ENCODE measurements at places on chromosomes 6 and 20. TPM values are rescaled to one million over a fixed set of nuclear protein-coding genes. Genes with fewer than 3 reads are reported as not detected.

Gene ZDHHC14
- 9.0 TPM for total RNA-seq

- no peak for DNase-seq
Measured at GRCh38 chr20:53530440-53530839, 63.2 kb downstream of the ZNF217 start.

- no peak for DNase-seq
Measured at GRCh38 chr6:72620871-72621290, 983 bp upstream of the KCNQ5 start.

- DNase-seq, result no peak
Measured at GRCh38 chr6:71364889-71365542, 76.4 kb downstream of the OGFRL1 start.

- no peak for DNase-seq
Measured at GRCh38 chr20:18394363-18394762, 72.5 kb downstream of the DZANK1 start.

- DNase-seq, result no peak
Measured at GRCh38 chr20:59744756-59745155, 140.4 kb downstream of the PHACTR3 start.

Gene KHDC1
- total RNA-seq, result 2.9 TPM

Gene GFRA4
- not detected for total RNA-seq

DNA sequence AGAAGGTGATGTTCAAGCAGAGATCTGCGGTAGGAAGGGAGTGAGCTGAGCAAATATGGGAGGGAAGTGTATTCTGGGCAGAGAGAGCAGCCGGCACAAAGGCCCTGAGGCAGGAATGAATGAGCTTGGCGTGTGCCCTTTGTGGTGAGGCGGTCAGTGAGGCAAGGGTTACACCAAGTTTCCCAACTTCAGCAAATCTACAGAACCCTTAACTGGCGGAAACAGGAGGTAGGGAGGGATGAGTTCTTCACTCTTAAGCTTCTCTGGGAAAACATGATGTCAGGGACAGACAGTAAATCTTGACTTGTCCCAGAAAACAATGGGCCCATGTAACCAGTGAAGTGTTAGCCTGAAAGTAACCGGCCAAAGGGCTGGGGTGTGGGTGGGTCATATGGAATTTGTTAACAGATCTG, 97.1 kb upstream of the PTPN1 start:
- DNase-seq, result no peak

GRCh38 chr6:31734247-31734820, 2.0 kb downstream of the CLIC1 start:
- DNase-seq, result peak; percentile 61

Gene STK35
- 9.8 TPM for total RNA-seq

DNA sequence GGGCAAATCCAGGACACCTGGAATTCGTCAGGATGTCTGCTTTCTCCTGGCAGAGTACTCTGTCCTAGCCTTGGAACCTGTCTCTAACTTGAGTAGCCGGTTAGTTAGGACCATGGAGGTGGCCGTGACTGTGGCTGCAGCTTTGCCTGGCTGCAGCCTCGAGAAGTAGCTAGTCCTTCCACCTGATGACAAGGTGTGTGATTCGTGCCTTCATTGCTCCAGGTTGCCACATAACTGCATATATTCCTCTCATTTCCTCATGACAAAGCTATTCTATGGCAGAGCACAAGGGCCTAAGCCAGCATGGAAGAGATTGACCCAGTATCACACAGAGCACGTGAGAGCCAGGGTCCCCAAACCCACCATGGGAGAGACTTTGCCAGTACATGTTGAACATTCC, 39.8 kb upstream of the KIF25 start:
- no peak for DNase-seq

Gene ID4
- 123 TPM for total RNA-seq

DNA sequence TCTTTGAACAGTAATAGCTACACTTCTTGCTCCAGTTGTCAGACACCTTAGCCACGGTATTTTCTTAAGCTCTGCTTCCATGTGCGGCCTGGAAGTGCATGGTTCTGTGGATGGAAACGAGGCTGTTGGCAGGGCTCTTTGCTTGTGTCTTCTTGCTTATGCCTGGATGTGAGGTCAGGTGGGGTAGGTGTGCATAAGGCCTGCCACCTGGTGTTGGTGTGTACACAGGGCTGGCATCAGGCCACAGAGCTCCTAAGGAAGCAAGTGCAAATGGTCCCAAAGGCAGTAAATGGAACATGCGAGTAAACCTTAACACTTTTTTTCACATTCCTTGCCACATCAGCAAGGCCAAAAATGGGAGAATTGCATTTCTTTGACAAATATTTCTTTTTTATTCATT, 158.1 kb upstream of the GMDS start:
- DNase-seq, result no peak

GRCh38 chr6:18491308-18492045, 104.3 kb downstream of the RNF144B start:
- no peak for DNase-seq

DNA sequence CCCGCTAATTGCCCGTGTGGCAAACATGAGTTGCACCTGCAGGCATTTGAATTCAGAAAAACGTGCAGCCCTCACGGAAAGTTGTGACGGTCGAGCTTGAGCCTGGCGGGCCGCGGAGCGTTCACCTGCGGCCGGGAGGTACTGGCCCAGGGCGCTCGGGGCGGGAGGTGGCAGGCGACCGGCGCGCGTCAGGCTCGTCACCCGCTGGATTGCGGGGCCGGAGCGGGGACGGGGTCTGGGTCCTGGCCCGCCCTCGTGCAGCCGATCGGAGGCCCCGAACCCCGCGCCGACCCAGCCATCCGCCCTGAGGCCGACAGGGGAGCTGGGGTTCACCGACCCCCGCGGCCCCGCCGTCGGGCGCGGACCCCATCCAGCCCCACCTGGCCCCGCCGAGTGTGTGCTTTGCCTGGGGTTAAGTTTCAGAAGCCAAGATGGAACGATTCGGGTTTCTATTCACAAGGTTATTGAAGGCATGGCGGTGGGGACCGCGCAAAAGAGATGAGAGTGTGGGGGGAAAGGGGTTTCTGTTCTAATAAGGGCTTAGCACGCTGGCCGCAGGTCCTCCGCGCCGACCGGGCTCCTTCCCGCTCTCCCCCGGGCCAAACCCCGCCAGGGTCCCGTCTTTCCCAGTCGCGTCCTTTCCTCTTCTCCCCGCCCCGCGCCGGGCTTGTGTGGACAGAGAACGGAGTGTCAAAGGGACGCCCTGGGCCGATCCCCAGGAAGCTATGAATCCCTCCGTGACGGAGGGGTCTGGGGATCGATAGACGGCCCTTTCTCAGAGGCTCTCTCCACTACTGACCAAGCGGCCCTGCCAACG, 1.6 kb upstream of the HEY2 start:
- DNase-seq, result peak; percentile 55

Gene MLN
- not detected for total RNA-seq

DNA sequence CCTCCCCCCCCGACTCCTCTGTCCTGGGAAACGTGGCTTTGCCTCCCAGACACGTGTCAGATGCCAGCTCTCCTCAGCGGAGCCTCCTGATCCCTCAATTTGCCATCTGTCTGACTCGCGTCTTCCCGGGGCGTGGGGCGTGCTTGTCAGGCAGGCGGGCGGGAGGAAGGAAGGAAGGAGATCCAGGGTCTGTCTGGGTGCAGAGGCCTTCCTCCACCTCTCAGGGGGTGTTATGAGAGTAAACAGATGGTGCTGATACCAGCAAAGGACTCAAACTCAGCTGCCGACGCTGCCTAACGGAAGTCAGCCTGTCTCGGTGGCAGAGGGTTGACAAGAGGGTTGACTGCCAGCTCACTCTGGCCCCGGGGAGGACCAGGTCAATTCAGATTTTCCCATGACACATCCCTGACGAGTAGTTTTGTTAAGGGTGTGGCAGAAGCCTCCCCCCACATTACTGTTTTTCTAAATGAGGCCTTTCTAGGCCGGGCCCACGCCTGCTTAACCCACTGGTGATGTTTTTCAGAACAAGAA, 17.0 kb downstream of the UQCC2 start:
- no peak for DNase-seq

Gene NRN1
- total RNA-seq, result 9.8 TPM

- DNase-seq, result no peak
Measured at GRCh38 chr20:61846741-61847419, 218.8 kb downstream of the TAF4 start.

Gene VGLL2
- not detected for total RNA-seq

GRCh38 chr6:154509421-154510143, 903 bp downstream of the CNKSR3 start:
- peak; percentile 24 for DNase-seq

Gene LST1
- total RNA-seq, result 1.2 TPM

DNA sequence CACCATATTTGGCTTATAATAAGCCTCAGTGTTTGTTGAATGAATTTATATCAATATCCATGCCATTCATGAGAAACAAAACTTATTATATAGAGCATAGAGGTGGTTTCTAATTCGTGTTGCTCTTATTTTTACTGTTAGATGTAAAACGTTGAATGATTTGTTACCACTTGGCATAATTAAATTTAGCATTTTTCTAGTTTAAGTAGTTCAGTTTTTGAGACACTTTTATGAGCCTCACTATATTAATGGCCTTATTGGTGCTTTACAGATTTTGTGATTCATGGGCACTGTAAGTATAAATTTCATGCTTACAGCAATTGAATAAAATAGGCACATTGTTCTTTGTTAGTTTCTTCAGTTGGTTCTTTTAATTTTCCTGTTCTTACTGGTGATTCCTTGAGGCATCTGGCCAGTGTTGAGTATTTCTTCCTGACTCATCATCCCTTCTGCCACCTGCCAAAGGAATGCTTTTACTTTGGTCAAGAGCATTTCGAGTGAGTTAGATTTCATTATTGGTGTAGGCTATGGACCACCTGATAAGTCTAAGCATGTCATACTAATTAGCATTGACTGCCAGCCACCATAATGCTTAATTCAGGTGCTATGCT, 34.8 kb downstream of the CDKAL1 start:
- no peak for DNase-seq

- no peak for DNase-seq
Measured at GRCh38 chr6:44867571-44868334, 460.4 kb upstream of the RUNX2 start.

DNA sequence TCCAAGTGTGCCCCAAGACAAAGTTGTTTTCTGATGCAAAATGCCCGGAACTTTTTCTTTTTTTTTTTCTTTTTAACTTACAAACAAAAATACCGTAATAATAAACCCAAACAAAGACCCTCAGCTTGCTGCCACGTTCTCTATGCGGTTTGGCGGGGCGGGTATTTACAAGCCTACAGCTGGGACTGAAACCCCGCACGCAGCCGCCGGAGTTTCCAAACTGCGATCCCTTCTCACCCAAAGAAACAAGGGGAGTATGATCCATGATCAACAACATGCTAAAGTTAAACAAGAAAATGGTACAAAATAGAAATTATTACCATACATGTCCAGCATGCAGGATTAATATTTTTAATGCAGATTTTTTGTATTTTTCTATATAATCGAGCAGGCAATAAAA, 2.1 kb downstream of the MAFB start:
- no peak for DNase-seq

DNA sequence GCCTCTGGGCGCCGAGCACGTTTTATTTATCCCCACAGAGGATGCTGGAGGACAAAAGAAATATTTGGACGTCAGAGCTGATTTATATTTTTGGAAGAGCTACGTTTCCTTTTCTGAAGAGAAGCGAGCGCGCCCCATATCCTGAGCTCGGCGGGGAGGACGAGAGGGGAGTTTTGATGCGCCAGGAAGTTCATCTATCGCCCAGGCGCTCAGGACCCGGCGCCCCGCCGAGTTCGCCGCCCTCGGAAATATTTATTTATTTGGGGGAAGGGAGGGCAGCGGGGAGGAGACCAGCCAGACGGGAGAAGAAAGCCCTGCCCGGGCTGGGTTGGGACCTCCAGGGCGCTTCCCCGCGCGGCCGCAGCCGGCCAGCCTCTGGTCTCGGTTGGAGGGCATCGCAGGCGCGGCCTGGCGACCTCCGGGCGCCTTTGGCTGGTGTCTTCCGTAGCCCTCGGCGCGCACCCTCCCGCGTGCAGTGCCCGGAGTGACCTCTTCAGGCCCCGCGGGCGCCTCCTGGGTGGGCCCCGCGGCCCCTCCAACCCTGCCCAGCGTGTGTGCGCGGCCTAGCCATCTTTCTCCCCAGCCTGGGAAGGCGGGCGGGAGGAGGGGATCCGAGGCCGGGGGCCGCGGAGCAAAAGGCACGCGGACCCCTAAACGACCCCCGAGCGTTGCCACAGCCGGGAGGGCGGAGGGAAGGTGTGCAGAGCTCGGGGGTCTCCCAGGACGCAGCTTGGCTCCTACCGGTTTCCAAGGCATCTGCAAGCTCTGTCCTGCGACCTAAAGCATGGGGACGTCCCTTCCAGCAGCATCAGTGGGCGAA, 5.4 kb upstream of the FOXF2 start:
- peak; percentile 35 for DNase-seq

Gene ATP6V1G2
- 54.6 TPM for total RNA-seq

DNA sequence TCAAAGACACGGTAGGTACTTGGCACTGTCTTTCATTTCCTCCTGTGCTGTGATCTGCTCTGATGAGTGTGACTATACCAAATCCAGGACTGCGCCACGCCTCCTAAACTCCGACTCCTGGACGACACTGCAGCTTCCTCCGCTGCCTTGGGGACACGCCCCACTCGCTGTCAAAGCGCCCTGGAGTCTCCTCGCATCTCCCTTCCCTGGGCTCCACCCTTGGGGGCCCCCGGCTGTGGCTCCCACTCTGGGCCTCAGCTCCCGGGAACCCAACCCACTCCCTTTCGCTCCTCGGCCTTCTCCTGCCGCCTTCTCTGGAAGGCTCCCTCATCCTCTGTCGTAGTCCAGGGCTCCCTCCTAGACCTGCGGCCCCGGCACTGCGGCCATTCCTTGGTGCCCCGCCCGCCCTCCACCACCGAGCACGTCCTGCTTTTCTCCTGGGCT, 61.2 kb downstream of the RSPH3 start:
- DNase-seq, result no peak

Gene MEA1
- total RNA-seq, result 31.4 TPM

DNA sequence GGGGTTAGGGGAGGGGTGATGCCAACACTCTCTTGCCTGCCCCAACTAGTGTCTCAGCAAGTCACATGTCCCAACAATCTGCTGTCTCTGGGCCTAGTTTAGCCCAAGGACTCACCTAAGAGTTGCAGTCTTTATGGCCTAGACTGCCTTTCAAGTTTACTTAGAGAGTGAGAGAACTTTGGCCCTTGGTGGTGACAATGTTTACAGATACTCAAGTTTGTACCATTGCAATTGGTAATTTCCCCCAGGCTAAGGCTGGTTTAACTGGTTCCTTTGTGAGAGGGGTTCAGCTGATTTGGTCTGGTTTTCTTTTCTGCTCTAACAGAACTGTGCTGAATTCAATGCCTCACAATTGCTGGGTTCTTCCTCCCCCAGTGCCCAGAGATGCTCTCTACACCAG, 1279.9 kb upstream of the EYS start:
- no peak for DNase-seq

Gene RIN2
- 9.0 TPM for total RNA-seq

Gene TREML1
- total RNA-seq, result 0.41 TPM

DNA sequence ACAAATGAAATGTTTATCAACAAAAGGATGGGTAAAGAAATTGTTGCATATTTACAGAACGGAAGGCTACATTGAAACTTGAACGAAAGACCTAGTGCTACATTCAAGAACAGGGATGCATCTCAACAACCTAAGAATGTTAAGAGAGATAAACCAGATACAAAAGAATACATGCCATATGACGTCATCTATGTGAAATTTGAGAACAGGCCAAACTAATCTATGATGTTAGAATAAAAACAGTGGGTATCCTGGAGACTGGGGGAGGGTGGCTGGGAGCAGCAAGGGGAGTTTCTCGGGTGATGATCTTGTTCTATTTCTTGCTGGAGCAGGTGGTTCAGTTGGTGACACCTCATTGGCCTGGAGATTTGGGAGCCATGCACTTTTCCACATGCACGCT, 81.5 kb downstream of the SULF2 start:
- no peak for DNase-seq

Gene SLC2A10
- total RNA-seq, result 3.7 TPM

Gene FKBP1C
- total RNA-seq, result 0.41 TPM

Data from frontal cortex (tissue), 4 donors.